ENCODE measurements at places on chromosomes 3 and 15. TPM values are rescaled to one million over a fixed set of nuclear protein-coding genes. Genes with fewer than 3 reads are reported as not detected.

DNA sequence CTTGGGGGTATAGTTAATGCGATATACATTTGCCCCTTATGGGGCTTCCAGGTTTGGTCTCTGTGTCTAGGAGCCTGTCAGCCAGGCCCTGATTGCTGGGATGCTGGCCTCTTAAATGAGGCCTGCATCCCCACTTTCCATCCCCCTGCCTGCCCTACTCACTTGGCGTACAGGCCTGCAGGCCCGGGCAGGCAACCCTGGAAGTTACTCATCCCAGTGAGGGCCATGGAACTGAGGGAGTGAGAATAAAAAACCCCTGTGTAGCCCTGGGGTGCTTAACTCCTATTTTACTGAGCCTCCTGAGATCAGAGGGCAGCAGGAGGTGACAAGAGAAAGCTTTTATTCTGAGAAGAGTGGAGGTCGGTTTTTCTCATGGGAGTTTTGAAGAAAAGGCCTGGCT is 2.0 kb downstream of the DISP2 start:
- DNase-seq = no peak

Gene UBE3A
- total RNA-seq = 93.1 TPM

Gene LYSMD2
- total RNA-seq = 20.6 TPM

GRCh38 chr3:195587824-195588223 is 4.1 kb upstream of the APOD start:
- no peak for DNase-seq

DNA sequence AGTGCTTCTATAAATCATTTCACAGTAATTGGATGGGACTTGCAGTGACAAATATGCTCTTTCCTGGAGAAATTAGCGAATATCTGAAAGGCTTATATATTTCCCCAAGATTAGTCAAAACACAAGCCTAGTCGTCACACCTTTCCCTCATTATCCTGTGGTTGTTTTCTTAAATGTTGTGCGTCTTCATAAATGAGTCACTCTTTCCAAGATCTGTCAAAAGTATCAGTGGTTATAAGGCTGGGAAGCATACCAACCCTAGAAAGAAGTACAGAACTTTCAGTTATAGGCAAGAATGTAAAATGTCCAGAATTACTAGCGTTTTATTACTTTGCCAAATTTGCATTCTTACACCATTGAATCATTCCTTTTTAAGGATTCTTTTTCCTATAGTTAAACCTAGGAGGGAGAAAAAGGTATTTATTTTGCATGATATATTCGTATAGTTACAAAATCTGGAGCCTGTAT is 33.6 kb downstream of the TMEM212 start:
- no peak for DNase-seq

Gene MUC20
- total RNA-seq = 14.7 TPM

Gene LAMB2
- 489 TPM for total RNA-seq

GRCh38 chr15:25778161-25778560 is 85.0 kb downstream of the ATP10A start:
- no peak for DNase-seq

DNA sequence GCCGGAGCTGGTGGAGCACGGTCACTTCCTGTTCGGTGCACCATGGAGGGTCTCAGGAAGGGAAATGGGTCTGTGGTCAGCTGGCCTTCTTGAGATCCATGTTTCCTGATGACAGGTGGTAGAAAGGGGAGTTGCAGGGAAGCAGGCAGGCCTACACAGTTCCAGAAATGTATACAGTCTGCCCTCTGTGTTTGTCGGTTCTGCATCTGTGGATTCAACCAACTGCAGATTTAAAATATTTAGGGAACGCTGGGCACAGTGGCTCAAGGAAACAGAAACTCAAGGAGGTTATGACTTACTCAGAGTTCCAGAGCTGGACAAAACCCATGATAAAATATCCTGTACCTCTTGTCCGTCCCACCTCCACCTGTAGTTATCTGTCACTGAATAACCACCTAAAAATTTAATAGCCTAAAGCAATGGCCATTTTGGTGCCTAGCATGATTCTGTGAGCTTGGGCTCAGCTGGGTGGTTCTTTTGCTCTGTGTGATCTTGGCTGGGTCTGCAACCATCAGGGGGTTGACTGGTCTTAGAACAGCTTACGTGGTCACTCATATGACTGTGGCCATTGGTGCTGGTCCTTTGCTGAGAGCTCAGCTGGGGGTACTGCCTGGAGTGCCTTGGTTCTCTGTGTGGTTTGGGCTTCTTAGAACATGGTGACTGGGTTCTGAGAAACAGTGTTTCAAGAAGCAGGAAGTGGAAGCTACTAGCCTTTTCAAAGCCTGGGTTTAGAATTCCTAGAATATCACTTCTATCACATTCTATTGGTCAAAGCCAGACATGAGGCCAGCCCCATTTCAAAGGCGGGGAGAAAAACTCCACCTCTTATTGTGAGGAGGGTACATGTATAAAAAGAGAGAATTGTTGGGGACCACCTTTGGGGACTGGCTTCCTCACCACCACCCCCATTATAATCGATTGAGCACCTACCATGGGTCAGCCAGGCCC is 239.7 kb upstream of the BHLHE40 start:
- no peak for DNase-seq

- no peak for DNase-seq
Observed at GRCh38 chr15:42079401-42079908, 14.9 kb downstream of the PLA2G4D start.

- DNase-seq = no peak
Observed at GRCh38 chr3:184825121-184825820, 13.3 kb downstream of the VPS8 start.

GRCh38 chr3:165549665-165550064 is 287.6 kb downstream of the BCHE start:
- DNase-seq = no peak

Gene CD96
- 9.5 TPM for total RNA-seq

DNA sequence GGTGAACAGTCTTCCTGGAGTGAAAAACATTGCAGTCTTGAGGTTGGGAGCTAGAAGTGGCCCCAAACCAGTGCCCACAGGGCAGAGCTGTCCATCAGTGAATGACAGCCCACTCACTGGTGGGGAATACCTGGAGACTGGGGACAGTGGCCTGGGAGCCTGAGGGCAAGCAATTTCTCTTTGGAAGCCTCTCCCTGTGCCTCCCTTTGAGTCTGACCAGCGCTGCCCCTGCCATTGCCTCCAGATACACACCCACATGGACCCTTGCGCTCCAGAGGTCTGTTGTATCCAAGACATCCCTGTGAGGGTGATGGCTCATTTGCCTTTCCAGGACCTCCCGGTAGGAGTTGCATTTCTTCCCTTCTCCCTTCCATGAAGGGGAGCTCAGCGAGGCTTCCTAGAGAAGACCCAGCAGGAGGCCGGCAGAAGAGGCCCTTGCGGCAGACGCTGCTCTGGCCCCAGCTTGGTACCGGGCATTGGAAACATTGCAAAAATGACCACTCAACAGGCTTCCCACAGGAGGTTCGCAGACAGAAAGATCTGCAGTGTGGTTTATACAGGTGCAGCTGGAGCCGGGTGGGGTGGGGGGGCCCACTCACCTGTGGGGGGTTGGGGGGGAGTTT is 38.5 kb downstream of the KLF13 start:
- no peak for DNase-seq

DNA sequence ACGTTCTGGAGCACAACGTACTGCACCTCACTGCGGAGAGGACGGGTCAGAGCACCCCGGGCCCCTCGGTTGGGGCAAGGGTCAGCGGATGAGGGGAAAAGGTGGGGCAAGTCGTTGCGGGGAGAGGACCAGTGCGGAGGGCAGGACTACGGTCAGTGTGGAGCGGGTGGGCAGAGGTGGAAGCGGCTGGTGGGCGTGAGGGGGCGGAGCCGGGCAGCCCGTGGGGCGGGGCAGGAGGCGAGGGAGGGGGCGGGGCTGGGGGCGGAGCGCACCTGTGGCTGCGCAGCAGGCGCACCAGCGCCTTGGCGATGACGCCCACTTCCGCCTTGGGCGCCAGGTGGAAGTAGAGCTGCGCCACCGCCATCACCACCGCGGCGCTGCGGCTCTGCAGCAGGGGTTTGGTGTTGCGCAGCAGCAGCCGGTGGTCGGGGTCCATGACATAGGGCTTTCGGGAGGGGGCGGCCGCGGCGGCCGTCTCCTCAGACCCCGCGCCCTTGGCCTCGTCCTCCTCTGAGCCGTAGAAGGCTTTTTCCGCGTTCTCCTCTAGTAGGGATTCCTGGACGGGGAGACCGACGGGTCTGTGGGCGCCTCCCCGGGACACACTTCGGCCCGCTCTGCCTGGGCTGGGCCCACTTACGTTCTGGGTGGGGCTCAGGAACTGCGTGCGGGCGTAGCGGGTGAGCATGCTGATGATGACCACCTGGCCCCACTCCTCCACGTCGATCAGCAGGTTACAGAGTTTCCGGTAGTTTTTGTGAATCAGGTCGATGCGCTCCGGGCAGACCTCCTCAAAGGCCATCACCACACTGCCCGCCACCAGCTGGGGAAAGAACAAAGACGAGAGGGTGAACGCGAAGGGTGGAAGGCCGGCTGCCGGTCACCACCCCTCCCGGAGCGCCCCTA is 29.2 kb downstream of the AP3B2 start:
- DNase-seq = peak; percentile 91

DNA sequence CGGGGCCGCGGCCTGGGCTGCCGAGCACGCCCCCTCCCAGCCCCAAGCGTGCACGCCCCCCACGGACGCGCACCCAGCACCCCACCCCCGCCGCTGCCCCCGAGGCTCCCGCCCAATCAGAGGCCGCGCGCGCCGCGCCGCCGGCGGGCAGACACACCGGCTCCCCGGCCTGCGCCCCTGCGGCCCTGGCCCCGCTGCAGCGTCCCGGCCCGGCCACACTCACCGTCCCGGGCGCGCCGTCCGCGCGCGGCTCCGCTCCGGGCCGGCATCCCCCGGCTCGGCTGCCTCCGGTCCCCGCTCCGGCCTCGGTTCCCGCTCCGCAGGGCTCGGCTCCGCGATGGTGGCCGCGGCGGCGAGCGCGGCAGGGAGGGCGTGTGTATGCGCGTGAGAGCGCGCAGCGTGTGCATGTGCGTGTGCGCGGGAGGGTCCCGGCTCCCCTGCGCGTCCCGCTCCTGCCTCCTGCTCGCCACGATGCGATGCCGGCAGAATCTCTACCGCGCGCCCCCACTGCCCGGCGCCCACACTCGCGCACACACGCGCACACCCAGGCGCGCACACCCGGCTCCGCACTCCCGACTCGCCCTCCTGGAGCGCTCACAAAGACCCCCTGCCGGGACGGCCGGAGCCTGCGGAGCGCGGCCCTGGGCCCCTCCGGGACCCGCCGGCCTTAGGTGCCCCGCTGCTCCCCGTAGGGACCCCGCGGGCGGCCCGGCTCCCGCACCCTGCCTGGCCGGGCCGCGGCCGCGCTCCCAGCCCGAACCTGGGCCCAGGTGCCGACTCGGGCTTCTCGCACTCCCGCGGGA is 186.5 kb upstream of the LINGO1 start:
- no peak for DNase-seq

GRCh38 chr3:3105246-3105645 is 4.9 kb downstream of the IL5RA start:
- DNase-seq = no peak

DNA sequence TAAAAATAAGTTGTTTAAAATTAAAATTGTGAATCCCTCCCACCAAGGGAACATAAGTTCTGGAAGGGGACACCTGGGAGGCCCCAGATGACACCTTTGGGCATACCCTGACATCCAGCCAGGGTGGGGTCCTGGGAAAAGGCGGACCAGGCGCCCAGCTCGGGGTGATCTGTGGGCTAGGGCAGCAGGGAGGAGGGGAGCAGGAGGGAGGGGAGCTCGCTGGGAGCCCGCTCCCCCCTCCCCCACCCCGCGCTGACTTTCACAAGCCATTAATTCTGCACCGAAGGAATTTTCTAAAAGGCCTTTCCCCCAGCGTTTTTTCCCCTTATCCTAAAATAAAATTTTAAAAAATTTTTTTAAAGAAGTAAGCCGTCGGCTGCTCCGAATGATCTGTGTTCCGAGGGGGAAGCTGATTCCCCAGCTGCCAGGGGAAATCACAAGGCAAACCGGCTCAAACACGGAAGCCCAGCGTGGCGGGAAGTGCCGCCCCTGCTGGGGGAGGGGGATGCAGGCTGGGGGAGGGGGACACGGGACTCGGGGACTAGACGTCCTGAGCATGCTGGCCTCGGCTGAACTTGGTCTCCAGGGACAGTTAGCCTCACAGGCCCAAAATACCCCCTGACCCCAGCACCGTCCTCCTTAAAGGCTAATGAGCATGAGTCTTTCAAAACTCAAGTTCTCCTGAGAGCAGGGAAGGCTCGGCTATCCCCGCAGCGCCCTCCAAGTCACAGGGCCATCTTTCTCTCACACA is 13.9 kb downstream of the PLXND1 start:
- DNase-seq = peak; percentile 84

Gene CIB2
- total RNA-seq = 1.9 TPM

GRCh38 chr15:97840501-97840900 is 120.0 kb upstream of the ARRDC4 start:
- DNase-seq = no peak

Gene GMNC
- not detected for total RNA-seq

Gene APBA2
- 4.2 TPM for total RNA-seq

- DNase-seq = no peak
Observed at GRCh38 chr3:61141227-61141626, 110.0 kb downstream of the FHIT start.

Gene FOXL2
- not detected for total RNA-seq

GRCh38 chr3:161187046-161187445 is 34.1 kb upstream of the NMD3 start:
- no peak for DNase-seq

Gene TGM5
- total RNA-seq = not detected

Gene PLD1
- 25.4 TPM for total RNA-seq

Gene ZNF654
- 20.6 TPM for total RNA-seq

- no peak for DNase-seq
Observed at GRCh38 chr15:69154078-69154477, 6.4 kb upstream of the GLCE start.

Gene VPS8
- 62.9 TPM for total RNA-seq

Gene TMEM266
- 2.5 TPM for total RNA-seq

DNA sequence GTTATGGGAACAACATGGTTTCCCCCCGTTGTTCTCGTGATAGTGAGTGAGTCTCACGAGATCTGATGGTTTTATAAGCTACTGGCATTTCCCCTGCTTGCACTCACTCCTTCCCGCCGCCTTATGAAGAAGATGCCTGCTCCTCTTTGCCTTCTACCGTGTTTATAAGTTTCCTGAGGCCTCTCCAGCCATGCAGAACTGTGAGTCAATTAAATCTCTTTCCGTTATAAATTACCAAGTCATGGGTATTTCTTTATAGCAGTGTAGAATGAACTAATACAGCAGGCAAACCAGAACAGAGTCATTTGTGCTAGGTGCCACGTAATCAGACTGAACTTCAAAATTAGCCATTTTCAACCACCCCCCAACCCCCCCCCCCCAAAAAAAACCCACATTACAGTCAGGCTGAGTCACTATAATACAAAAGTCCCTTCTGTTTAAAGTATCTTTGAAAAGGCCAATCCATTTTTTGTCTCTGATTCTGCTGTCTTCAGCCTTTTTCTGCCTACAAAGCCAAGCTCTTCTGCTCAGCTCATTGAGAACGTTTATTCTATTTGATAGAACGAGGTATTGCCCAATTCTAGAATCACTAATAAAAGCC is 4.1 kb downstream of the OR4F6 start:
- DNase-seq = no peak

- no peak for DNase-seq
Observed at GRCh38 chr3:101255441-101255840, 64.9 kb downstream of the IMPG2 start.

Gene CFAP161
- total RNA-seq = 1.3 TPM

- DNase-seq = no peak
Observed at GRCh38 chr3:16994854-16995525, 110.2 kb downstream of the PLCL2 start.

GRCh38 chr3:177887475-177887874 is 648.8 kb upstream of the KCNMB2 start:
- no peak for DNase-seq
